ENCODE measurements at places on chromosomes 3 and 15.

GRCh38 chr3:151362751-151363174, 21.8 kb downstream of the P2RY12 start:
- no peak for DNase-seq

DNA sequence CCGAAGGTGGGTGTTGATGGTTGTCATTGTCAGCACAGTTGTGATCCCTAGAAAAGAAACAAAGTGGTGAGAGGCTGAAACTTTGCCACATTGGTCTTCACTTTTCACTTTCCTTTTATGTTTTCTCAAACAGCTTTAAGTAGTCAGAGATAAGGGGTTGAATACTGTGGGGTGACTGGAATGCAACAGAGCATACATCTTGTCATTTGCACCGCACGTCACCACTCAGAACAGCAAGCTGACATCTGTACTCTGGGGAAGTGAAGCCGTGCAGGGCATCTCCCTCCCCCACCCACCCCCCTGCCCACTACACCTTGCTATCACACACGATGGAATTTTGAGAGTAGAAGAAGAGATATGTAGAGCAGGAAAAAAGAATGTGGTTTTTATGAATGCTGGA, 211.7 kb downstream of the GABRB3 start:
- DNase-seq: no peak

DNA sequence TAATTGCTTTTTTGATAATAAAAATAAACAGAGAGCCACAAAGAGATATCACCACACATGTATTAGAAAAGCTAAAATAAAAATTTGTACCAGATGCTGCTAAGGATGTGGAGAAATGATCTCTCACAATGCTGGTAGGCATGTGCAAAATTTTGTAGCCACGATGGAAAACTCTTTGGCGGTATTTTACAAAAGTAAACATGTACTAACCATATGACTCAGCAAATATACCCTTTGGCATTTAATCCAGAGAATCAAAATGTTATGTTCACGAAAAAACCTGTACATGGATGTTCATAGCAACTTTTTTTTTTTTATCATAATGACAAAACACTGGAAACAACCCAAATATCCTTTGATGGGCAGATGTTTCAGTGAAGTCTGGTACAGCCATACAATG, 261.2 kb downstream of the LPP start:
- DNase-seq: no peak

DNA sequence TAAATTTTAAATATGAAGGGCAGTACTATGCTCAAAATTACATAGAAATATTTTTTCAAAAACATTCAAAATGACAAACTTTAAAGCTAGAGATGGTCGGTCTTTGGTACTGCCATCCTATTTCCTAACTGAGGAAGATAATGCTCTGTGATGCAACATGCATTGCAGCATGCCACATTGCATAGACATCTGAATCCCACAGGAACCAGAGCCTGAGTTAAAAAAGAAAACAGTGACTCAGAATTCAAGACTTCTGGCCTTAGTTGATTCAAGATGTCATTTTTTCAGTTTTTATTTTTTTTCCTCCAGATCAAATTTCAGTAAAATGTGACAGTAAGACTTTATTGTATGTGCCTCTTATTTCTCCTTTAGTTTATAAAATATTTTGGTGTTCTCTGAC, 33.1 kb downstream of the TP63 start:
- DNase-seq: no peak

GRCh38 chr3:72153477-72154314, 368.7 kb upstream of the PROK2 start:
- DNase-seq: no peak

DNA sequence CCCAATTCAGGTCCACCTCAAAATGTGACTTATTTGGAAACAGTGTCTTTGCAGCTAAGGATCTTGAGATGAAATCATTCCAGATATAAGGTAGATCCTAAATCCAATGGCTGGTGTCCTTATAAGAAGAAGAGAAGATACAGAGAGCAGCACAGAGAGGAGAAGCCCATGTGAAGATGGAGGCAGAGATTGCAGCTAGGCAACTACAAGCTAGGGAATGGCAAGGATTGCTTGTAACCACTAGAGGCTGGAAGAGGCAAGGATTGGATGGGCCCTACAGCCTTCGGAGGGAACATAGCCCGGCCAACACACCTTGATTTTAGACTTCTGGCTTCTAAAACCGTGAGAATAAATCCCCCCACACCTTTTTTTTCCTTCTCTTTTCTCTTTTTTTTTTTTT, 38.5 kb downstream of the SYN2 start:
- no peak for DNase-seq
